ENCODE measurements at places on chromosomes 11 and 22.

DNA sequence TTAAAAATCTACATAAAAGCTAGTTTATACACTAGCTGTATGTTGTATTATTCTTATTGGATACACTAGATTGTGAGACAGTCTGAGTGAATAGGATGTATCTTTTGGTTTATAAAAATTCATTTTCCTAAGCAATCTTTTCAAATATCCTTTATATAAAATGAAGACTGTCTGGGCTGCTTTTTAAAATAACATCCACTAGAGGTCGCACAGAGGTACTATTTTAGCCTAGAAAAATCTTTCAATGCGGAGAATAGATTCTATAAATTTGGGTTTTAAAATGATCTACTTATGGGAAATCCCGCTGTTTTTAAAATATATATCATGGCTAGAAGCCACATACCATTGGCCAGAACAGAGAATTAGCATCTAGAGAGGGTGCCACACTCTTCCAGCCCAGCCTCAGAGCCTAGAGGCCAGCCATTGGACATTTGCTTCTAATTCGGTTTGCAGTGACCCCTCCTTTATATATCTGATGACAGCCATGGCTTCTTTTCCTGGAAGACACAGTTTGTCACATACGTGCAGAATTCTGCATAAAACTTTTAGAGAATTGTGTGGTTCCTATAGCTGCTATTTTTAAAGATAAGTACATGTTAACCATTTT is 7.3 kb downstream of the C11orf97 start:
- no peak for DNase-seq

DNA sequence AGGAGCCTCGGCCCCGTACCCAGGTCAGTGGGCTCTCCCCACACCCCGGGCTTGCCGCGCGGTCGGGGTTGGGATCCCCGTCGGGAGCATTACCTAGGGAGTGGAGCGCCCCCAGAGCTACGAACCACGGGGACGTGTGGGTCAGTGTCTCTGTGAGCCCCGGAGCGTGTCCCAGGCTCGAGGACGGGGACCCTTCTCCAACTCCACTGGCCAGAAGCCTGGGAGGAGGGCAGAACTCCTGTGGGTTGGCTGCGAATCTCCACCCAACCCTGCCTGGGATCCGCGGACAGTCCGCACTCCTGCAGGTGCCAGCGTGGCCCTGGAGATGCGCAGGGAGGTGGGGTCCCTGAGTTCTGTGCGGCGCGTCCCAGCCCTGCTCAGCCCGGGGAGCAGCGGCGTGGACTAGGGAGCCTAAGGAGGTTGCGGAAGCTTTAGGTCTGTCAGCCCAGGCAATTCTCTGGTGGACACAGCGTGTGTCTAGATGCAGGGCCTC is 346 bp downstream of the PPFIBP2 start:
- no peak for DNase-seq

- no peak for DNase-seq
Observed at GRCh38 chr11:114209904-114210303, 86.3 kb upstream of the NNMT start.

- DNase-seq = no peak
Observed at GRCh38 chr11:944711-945470, 19.2 kb downstream of the AP2A2 start.

- DNase-seq = no peak
Observed at GRCh38 chr11:62120001-62120400, 3.8 kb upstream of the INCENP start.

DNA sequence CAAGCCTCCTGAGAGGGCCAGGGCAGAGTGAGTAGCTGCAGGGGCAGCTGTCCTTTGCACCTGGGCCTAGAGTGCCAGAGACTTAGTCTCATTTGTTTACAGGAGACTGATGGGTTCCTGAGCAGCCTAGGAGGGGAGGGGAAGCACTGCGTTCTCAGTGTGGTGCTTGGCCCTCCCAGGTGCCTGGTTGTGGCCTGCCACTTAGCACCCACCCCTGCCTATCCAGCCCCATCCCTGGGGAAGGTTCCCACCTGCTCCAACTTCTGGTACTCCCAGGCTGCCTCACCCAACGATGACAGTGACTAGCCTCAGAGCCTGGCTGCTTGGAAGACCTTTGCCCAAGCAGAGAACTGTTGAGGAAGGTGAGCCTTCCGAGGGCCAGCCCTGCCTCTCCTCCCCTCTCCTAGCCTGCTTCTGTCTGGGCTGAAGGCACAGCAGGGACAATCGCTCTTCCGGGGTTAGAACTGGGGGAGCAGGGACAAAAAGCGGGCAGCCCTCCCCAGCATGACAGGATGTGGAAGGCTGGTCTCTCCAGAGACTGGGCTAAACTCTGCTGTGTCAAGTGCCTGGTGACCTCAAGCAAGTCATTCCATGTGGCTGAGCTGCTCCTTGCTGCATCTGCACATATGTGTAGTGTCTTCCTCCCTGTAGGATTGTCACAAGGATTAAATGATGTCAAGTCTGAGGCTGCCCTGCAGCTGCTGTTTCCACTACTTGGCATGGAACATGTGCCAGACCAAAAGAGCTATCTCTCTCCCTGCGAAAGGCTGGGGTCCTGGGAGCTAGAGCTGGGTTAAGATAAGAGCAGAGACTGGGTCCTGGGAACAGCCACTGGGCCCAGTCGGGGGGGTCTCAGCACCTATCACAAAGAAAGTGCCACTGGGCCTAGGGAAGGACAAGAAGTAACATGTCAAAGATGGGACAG is 9.9 kb downstream of the KCNQ1OT1 start:
- no peak for DNase-seq

DNA sequence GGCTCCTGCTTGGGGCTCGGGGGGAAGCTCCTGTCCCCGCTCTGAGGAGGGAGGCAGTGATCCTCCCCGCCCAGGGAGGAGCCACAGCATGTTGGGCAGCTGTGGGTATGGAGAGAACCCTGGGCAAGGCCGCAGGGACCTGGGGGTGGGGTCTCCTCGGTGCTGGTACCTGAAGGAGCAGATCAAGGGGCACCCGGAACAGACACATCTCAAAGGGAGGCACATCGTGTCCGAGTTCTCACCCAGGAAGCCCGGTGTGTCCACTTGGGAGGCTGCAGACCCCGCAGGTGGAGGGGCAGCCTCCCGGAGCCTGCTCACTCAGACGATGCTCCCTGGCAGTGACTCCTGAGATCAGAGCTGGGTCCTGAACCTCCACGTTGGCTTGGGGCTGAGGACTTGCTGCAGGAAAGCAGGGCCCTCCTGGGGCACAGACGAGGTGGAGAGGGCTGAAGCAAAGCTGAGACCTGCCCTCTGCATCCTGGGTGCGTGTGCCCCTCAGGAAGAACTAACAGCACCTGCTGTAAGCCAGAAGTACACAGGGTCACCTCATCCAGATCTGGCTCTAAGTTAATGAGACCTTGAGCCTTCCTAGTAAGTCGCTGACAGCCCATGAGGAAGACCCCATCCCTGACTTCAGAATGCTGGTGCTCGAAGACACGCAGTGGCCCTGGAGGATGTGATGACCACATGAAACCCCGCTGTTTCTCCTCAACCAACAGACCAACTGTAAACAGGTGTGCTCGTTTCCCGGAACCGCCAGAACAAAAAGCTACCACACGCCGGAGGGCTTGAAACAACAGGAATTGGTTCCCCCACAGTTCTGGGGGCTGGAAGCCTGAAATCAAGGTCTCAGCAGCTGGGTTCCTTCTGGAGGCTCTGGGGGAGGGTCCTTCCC is 5.9 kb upstream of the OSBPL5 start:
- no peak for DNase-seq

DNA sequence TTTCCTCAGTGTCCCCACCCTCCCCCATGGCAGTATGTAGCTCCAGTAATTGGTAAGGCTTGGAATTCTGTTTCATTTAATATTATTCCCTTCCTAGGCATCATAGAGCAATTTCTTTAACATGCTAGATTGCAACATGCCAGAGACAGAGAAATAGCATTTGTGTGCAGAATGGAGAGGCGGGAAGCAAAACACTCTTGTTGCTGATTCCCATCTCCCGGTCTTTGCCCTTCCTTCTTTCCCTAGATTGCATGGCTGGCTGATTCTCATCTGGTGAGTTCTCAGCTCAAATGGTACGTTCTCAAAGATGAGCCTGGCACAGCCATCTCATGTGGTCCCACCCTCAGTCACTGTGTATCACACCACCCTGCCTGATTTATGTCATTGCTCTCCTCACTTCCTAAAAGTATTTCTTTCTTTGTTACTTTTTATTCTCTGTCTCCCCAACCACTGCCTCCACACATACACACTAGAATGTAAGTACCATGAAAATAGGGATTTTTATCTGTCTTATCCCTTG is 66.9 kb downstream of the ARFGAP2 start:
- no peak for DNase-seq

DNA sequence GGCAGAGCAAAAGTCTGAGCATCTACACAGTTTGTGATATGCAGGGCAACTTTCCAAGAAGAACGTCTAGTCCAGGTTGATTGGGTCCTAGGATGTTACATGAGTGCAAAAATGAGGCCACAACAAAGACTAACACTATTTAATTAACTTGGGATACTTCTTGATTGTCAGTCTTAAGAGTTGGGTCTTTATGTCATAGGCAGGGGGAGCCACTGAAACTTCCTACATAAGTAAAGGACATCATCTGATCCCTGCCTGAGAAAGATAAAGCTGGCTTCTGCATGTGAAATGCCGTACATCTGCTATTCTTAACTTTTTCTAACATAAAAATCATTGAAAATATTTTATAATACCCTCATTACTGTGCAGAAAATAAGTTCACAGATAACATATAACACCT is 525.5 kb downstream of the NTM start:
- no peak for DNase-seq

- DNase-seq = no peak
Observed at GRCh38 chr11:2393111-2393868, 7.3 kb upstream of the TSSC4 start.

- DNase-seq = no peak
Observed at GRCh38 chr11:117497206-117497951, 169.7 kb downstream of the CEP164 start.

DNA sequence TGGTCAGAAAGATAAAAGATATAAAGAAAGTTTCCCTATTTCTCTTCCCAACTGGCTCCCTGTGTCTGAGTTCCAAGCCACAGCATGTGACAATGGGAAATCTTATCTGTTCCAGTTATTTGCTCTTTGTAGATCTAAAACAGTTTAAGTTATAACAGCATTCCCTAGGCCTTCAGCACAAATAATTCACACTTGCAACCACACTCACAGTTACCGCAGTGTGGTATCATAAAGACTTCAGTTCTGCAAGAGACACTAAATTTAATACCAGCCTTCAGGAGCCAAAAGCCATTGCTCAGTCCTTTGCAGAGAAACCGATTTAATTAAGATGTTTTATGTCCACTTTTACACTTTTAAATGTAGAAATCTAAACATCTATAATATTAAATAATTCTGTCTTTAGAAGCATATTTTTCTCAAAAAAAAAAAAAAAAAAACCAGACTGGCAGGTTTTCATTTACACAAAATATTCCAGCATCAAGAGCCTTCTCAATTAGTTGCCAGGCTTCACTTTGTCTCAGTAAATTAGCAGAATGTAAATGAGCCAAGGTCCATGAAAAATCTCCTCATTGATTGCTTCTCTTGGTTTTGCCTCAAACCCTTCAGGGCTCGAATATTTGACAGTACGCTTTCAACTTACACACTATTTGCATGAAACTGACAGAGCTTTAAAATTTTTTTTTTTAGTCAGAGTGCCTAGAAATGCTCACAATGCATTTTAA is 300.0 kb upstream of the DDI1 start:
- DNase-seq = no peak
